ENCODE measurements at places on chromosomes 6 and 20.

GRCh38 chr6:20811109-20811761, 277.0 kb downstream of the CDKAL1 start:
- no peak for DNase-seq

GRCh38 chr6:108235127-108235526, 25.7 kb downstream of the SNX3 start:
- no peak for DNase-seq

DNA sequence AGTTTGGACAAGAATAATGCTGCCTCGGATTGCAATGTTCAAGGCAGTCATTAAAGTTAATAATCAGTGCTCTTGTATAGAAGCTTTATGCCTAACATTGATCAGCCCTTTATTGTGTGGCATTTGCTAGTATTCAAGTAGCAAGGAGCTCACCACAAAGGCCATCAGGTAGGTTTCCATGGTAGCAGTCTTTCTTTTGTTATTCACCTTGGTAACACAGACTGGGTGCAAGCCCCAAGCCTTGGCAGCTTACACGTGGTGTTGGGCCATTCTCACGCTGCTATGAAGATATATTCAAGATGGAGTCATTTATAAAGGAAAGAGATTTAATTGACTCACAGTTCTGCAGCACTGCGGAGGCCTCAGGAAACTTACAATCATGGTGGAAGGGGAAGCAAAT, 149.3 kb downstream of the ADAT2 start:
- DNase-seq, result no peak

DNA sequence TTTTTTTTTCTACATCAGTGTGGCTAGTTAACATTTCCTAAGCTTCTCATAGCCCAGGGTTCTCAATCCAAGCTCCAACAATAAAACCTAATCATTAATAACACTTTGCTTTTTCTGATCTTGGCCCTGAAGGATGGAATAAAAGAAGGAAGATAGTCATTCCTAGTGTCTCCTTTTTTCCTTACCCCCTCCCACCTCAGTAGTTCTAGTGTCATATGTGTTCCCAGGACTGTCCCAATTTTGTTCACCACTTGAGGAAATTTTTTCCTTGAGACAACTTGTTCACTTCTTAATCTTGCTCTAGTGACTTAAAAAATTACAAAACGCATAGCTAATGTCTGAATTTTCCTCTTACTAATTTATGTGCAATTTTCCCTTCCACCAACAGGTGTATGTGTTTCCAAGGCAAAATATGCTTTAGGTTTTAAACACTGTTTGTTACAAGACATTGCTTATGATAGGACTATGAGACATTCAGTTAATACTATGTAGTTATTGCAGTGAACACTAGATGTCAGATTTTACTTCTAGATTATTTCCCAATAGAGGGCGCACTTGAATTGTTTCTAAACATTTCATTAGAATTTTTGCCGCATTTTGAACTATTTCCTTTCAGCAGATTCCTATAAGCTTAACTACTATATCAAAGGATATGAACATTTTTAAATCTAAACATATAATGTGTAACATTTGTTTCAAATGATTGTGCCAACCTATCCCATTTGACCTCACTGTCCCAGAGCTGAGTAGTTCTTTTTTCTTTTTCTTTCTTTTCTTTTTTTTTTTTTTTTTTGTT, 18.5 kb upstream of the C6orf141 start:
- DNase-seq, result peak; percentile 82

DNA sequence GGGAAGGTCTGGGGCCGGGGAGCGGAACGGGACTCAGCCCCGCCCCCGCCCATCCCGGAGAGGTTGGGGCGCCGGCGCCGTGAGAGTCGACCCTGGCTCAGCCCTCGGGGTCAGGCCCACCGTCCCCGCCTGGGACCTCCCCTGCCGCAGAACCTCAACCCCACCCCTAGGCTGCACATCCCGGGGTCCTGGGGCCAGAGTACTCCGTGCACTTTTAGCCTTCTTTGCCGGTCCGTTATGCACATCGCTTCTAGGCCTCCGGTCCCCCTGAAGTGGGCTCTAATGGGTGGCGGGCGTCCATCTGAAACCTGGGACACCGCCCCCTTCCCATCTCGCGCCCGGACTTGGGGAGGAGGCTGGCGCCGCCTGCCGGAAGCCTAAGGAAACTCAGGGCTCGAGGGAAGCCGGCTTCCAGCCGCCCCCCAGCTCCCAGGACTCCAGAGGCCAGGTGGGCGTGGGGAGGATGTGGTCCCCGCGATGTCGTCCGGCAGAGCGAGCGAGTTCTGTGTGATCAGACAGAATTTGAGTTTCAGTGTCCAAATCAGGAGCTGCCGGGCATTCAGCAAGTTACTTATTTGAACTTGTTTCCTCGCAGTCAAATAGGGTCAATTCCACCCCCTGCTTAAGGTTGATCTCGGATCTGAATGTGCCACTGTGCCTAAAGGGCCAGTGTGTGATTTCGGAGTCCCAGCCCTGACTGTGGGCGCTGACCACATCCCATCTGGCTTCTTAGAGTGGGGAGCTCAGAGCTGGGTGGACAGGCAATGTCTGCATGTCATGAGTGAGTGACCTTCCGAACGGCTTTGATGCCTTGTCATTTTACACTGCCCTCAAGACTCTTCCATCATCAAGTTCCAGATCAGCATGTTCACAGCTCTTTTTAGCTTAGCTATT, 47.6 kb downstream of the CPXM1 start:
- peak; percentile 50 for DNase-seq

GRCh38 chr20:51060301-51060700, 37.4 kb upstream of the KCNG1 start:
- DNase-seq, result no peak

DNA sequence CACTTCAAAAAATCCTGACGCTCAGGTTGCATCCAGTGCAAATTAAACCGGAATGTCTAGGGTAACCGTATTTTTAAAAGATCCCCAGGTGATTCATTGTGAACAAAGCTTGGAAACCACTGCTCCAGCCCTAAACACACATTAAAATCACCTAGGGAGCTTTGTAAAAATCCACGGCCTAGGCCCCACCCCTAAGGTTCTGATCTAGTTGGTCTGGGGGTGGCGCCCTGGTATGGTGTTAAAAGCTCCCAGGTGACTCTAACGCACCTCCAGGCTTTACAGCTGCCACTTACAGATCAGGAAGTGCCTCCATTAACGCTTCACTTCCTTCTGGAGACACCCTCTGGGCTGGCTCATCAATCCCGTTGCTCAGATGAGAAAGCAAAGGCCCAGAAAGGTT, 92.2 kb downstream of the GRM4 start:
- DNase-seq, result no peak

DNA sequence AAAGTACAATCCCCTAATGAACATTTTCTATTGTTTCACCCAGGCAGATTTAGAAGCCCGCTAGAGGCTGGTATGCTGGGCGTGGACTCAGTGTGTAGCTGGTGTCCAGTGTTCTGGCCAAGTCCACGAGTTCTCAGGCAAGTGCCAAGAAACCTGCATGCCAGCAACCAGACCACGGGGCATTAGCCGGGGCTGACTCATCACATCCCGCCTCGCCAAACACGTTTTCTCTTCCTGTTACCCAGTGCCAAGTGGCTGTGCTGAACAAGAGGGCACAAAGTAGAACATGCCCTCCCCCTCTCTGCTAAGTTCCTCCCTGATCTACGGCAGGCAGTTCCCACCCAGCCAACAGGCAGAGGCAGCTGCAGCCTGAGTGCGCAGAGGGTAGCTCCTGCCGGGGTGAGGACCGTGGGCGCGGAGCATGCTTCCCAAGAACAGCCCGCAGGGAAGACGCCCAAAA, 29.6 kb downstream of the RAMACL start:
- peak; percentile 82 for DNase-seq

DNA sequence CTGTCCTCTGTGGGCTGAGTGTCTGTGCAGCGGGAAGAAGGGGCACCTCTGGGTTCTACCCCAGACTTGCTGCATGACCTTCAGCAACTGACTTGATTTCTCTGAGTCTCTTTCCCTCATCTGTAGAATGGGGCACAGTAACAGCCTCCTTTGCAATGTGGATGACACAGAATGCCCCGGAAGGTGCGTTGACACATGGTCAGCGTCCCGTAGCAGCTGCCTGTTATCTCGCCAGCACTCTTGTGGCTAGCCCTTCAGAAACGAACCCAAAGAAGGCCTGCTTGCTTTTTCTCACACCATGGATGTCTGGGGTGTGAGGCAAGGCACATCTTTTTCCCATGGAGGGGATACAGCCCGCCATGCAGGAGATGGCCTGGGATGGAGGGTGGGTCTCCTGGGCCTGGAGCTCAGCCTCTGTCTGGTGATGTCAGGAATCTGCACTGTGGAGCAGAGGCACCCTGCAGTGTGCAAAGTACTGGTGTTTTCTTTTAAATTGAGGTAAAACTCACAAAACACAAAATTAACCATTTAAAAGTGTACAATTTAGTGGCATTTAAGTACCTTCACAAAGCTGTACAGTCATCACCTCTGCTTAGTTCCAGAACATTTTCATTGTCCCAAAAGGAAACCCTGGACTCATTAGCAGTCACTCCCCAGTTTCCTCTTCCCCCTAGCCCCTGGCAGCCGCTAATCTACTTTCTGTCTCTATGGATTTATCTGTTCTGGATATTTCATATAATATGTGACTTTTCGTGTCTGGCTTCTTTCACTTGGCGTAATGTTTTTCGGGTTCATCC, 59.8 kb upstream of the FAM83D start:
- DNase-seq, result no peak

- DNase-seq, result peak; percentile 52
Observed at GRCh38 chr20:62651285-62652021, 9.2 kb downstream of the SLCO4A1 start.

DNA sequence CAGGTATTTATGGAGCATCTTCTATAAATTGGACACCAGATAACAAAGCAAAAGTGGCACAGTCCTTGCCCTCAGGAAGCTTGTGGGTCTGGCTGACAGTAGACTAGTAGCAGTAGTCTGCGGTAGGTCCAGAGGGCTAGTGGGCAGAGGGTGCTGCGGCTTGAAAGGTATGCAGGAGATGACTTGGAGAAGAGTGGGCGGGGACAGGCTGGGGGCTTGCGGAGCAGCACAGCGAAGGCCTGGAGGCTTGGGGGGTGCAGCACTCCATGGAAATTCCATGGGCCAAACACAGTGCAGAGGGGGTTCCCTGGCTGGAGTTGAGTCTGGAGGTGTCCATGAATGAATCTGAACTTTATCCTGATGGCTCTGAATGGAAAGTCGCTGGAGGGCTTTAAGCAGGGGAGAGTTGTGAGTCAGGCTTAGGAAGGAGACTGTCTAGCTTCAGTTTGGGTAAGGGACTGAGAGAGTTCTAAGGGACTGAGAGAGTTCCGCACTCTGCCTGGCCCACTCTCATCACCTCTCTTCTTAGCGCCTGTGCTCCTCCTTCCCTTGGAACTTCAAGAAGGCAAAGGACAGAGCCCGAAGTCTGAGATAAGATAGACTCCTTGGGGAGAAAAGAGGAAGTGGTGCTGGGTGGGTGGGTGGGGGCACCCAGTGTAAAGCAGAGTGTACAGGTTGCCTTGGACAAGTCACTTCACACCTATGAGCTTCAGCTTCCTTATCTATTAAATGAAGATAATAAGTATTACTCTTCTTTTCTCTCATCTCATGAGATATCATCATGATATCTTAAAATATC, 8.8 kb downstream of the PKIG start:
- DNase-seq, result no peak

DNA sequence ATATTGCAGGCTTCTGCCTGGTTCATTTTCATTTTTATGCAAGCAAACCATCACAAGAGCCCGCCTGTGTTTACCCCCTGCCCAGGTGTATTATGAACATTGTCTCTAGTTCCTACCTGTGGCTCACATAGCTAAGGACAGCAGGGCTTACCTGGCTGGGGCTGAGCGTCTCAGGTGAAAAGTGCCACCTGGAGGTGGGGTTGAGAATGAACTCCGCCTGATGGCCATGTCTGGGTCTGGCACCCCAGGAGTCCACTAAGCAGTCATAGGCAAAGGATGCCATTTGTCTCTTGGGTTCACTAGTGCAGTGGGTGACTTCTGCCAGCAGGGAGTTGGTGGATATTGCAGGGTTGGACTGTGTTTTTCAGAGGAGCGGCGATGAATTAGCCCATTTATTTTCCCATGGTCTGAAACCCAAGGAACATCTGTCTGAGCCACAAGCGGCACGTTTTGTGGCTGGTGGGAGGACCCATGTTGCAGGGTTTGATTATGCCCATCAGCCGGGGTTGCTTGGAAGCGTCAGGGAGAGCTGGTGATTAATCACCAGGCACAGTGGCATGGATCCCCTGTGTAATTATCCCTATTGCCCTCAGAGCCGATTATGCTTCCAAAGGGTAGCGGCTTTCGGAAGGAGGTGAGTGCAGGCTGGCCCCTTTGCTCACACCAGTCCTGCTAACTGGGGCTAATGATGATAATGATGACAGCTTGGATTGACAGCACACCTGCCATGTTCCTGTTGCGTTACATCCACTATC, 92.1 kb downstream of the CDH26 start:
- DNase-seq, result no peak

DNA sequence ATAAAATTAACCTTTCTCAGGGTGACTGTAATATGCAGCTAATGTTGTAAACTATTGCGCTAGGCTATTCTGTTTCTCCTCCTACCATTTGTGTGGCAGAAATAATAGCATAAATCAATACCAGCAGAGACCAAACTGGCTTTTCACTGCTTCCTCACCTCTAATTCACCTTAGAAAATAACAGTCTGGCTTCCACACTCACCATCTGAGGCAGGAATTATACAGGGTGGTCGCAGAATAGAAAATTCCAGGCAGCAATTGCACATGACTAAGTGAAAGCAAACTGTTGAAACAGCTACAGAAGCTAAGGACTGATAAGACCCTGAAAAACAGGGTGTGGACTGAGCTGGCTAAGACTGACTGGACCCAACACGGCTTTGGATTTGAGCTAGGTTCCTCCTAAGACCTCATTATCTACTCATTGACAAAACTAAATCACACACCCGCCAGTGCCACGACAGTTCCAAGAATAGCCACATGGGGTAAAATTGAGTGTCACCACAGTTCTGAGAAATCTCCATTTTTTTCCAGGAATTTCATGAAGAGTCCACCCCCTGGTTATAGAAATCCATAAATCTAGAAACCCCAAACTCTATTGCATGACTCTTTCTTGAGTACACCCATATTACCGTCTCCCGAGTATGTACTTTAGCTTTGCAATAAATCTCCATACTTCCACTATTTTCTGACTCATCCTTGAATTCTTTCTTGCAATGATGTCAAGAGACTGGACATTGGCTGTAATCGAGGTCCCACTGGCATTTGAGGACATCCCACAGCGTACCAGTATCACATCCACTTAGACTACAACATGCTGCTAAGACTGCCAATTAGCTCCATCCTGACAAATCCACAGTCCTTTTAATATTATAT, 60.9 kb upstream of the KCNQ5 start:
- DNase-seq, result no peak

DNA sequence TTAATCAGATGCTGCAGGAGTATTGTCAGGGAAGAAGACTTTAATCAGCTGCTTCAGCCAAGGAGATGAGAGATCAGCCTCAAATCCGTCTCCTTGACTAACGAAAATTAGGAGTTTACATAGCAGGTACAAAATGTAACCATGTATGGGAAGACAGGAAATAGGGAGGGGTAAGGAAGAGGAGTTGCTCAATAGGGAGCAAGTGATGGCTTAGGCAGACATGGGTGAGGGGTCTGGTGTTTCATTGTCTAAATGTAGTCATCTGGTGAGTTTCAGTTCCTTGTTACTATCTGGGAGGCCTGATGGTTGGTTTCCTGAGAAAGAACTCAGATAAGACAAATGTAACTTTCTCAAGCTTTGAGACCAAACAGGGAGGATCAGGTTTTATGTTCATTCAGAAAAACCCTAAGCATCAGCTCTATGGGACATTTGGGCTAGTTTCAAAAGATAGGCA, 217.3 kb upstream of the SULF2 start:
- DNase-seq, result no peak
